Bronchial epithelial cell (primary cell): ENCODE measurements at places on chromosomes 16 and 17. TPM values are rescaled to one million over a fixed set of nuclear protein-coding genes. Genes with fewer than 3 reads are reported as not detected.

CRYM gene
- total RNA-seq: 0.79 and 1.2 TPM in 2 replicates

TBKBP1 gene
- total RNA-seq: 6.3 and 9.1 TPM in 2 replicates

COL1A1 gene
- total RNA-seq: 10.5 and 15.3 TPM in 2 replicates

SPATA32 gene
- under 0.01 TPM in 1 of 2 replicates, not detected in the other for total RNA-seq

TBC1D28 gene
- total RNA-seq: 0.53 TPM in 1 of 2 replicates, not detected in the other

OTOA gene
- not detected in 2 replicates for total RNA-seq

RNF112 gene
- total RNA-seq: 0.26 and 0.64 TPM in 2 replicates

KRTAP4-3 gene
- not detected in 2 replicates for total RNA-seq

TNP2 gene
- total RNA-seq: not detected in 2 replicates

CCL16 gene
- not detected in 2 replicates for total RNA-seq

ICAM2 gene
- 0.26 and 0.90 TPM in 2 replicates for total RNA-seq

SNAI3 gene
- 0.26 TPM in 1 of 2 replicates, not detected in the other for total RNA-seq

TAC4 gene
- not detected in 2 replicates for total RNA-seq

SLC52A1 gene
- 0.26 and 0.53 TPM in 2 replicates for total RNA-seq

MT1G gene
- total RNA-seq: 0.64 TPM in 1 of 2 replicates, not detected in the other

TMEM235 gene
- total RNA-seq: not detected in 2 replicates

ASIC2 gene
- total RNA-seq: 0.13 TPM in 1 of 2 replicates, not detected in the other

CBX8 gene
- total RNA-seq: 2.6 and 2.7 TPM in 2 replicates

CCL13 gene
- total RNA-seq: not detected in 2 replicates

KRT34 gene
- total RNA-seq: 0.26 and 0.53 TPM in 2 replicates

FAHD1 gene
- 61.6 and 61.9 TPM in 2 replicates for total RNA-seq

MAP3K3 gene
- 10.1 and 11.1 TPM in 2 replicates for total RNA-seq

TP53TG3F gene
- not detected in 2 replicates for total RNA-seq

CASKIN1 gene
- under 0.01 and 1.8 TPM in 2 replicates for total RNA-seq

TEX14 gene
- under 0.01 TPM in 1 of 2 replicates, not detected in the other for total RNA-seq

HEATR9 gene
- total RNA-seq: not detected in 2 replicates

FAM117A gene
- 0.53 and 1.9 TPM in 2 replicates for total RNA-seq

TRAPPC1 gene
- 16.8 and 27.9 TPM in 2 replicates for total RNA-seq

SLC13A5 gene
- 0.38 and 0.53 TPM in 2 replicates for total RNA-seq

KRTAP9-4 gene
- not detected in 2 replicates for total RNA-seq
